ENCODE measurements at places on chromosomes 7 and 10.
A peak's percentile ranks its signal among the peaks of the same experiment; 100 is the strongest.

GRCh38 chr10:600234-600633, 89.2 kb downstream of the DIP2C start:
- peak; percentile 39 for DNase-seq

DNA sequence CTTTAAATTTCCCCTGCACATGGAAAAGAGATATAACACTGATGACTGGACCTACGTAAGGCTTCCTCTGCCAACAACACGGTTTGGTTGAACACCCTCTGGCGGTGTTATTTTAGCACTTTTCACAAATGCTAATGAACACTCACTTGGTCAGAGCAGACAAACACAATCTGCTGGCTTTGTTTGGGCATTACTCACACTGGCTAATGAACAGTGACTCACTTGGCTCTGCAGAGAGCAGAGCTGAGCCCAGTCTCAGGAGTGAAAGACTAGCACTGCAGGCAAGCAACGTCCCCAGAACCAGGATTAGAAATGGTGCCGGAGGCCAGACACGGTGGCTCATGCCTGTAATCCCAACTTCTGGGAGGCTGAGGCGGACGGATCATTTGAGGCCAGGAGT, 430.8 kb downstream of the PLXNA4 start:
- DNase-seq: no peak

- DNase-seq: no peak
Observed at GRCh38 chr7:369476-370258, 79.7 kb downstream of the FOXL3 start.

DNA sequence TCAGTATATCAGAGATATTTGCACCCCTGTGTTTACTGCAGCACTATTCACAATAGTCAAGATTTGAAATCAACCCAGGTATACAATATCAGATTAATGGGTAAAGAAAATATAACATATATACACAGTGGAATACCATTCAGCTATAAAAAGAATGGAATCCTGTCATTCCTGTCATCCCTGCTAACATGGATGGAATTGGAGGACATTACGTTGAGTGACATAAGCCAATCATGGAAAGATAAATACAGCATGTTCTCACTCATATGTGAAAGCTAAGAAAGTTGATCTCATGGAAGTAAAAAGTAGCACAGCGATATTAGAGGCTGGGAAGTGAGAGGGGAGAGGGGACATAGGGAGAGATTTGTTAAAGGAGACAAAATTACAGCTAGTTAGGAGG, 171.0 kb downstream of the ARL5B start:
- DNase-seq: no peak

- DNase-seq: peak; percentile 28
Observed at GRCh38 chr10:86651021-86651471, 3.3 kb upstream of the OPN4 start.

DNA sequence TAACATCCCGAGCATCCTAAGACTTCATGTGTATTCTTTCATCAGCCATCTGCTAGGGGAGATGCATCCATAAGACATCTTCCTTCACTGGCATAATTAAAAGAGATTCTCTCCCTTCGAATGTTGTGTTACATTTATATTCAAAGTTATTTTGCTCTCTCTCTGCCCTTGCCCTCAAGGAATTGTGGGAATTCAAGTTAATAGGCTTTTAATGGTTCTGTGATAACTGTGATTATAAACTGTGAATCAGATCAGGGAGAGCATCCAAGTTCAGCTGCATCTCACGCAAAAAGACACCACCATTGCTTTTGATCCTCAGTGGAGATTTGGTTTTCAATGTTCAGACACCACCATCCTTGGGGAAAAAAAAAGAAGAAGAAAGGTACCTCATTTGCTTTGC, 9.2 kb upstream of the TEX36 start:
- DNase-seq: no peak

GRCh38 chr7:48755061-48755555, 169.2 kb upstream of the CDC14C start:
- DNase-seq: no peak

DNA sequence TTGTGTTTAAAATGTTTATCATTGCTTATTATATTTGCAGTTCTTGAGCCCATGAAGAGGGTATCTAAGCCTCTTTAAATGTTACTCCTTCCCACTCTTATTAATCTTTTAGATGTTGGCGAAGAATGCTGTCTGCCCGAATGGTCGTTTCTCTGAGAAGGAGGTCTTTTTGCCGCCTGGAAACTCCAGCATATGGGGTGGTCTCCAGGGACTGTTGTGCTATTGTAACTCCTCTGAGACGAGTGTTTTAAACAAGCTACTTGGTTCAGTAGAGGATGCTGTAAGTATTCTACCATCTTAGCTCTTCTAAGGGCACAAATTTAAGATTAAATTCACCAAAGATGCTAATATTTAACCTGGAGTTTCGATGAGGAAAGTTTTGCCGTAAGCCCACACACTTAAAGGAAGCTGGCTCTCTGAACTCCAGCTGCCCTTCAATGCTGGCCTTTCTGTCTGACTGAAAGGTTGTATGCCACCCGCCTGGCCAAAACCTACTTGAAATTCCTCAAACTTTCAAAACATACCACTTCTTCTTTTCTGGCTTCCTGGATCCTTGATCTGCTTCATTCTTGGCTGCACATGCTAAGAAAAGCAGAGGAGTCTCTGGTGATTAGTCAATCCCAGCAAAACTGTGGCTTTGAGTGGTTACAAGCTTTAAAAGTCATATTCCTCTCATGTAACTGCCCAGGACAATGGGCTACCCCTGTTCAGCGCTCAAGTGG, 74.7 kb downstream of the ABCA13 start:
- DNase-seq: no peak

DNA sequence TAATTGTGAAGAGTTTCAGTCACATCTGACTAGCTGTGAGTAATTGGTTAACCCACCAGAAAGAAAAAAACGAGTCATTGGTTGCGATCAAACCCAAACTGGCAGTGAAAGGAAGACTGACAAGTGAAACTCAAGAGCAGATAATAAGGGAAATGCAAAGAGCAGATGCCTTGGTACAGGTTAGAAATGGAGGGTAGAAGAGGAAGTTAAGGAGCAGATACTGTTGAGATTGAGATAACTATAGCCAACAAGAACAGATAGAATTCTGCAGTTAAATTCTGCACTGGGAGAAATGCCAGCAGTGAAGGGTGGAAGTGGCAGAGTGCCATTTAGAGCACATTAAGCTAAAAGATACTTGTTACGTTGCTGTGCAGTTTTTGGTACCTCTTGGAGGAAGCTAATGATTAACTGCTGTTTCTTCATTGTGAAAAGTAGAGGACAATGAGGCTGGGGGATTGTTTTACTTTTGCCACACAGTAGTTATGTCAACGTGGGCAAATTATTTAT, 65.8 kb downstream of the CDK13 start:
- DNase-seq: peak; percentile 75

GRCh38 chr7:16040346-16040745, 353.9 kb upstream of the MEOX2 start:
- no peak for DNase-seq

DNA sequence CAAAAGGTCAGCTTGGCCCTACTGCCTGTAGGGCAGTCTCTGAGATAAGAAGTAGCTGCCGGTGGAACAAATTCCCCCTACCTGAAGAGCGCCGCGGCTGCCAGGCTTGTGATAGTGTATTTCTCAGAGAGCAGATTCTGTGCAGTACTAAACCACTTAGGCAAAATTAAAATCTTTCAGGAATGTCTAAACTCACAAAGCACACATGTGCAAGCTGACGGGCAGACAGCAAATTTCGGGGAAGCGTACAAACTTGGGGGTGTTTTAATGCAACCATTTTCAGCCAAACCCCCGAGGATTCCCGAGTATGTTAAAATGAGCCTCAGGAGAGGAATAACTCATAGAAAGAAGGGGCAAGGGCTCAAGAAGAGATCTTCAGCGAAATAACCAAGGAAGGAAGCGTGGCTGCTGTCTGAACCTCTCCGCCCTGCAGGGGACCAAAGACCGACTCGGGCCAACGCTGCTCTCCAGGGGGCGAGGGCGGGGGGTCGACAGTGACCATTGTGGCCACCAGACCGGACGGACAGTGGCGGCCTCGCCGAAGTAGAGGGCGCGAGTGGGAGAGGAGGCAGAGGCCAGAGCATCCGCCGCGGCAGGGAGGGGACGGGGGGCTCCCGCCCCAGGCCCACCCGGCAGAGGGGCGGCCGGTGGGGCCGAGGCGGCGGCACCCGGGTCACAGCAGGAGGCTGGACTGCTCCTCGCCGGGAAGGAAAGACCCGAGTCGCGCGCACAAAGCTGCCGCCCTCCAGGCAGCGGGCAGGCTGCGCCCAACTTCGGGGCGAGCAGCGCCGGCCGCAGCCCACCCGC, 819 bp downstream of the HYCC1 start:
- peak; percentile 51 for DNase-seq

DNA sequence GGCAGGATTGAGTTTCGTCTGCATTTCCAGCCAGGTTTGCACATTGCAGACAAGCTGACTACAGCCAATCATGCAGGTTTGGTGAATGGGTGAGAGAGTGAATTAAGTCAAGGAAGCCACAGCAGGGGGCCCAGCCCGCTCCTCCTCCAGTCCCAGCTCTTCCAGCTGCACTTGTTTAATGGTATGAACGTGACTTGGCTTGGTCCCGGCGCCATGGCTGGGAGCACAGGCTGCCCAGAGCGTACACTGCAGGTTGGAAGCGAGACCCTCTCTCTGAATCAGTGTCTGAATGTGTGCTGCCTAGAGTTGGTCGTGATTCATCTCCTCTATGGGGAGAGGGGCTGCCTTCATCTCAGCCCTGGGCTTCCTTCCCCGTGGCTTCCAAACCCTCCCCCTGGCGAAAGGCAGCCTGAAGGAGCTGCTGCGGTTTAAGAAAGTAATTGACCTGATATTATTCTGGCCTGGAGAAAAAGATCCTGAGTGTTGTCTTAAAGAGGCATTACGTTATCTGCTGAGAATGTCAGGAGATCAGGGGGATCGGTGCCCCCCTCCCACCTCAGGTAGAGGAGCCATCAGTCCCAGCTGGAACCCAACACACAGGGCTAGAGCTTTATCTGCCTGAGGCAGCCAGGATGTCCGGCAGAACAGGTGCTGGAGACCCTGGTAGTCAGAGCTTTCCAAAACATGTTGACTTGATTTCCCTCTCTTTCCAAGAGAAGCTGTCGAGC, 132.1 kb downstream of the COL26A1 start:
- DNase-seq: no peak

- DNase-seq: peak; percentile 70
Observed at GRCh38 chr7:27130540-27131389, at the start of gene HOXA4. Gene HOXA4, minus strand, starts transcription at chr7:27130757. Its CDS starts 24 bp downstream, at chr7:27130733.

- DNase-seq: no peak
Observed at GRCh38 chr10:89148061-89148460, 59.1 kb downstream of the CH25H start.

GRCh38 chr10:123141791-123142700, 5.9 kb upstream of the HMX2 start:
- DNase-seq: no peak

- no peak for DNase-seq
Observed at GRCh38 chr7:131933751-131934289, 377.4 kb upstream of the PODXL start.

DNA sequence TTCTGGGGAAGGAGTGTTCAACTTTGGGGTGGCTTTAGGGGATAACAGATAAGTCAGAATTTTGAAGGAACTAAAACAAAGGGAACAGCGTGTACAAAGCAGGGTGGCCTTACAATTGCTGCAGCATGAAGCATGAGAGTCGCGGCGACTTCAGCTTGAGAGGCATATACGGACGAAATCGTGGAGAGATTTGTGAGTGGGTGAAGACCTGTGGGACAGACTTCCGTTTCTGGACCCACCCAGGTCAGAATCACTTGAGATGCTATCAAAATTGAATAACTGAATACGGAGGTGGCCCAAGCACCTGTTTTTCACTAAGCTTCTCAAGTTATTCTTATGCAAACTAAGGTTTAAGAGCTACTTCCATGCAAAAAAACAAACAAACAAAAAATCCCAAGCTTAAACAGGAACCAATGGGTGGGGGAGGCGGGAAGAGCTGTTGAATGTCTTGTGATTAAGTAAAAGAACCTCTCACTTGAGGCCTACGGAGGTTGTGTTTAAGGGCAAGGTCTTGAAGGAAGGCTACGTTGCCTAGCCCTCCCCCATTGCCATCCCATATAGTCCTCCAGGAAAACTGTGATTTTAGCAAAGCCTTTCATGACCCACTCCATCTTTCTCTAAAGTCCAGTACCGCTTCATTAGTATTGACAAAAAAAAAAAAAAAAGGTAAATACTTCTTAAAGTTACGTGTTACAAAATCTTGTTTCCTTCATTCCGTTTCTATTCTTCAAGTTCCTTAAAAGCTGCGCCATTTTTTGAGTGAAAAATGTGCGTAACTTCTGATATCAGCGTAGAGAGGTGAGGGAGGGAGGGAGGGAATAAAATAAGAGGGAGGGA, 1.3 kb upstream of the TRIM24 start:
- no peak for DNase-seq

DNA sequence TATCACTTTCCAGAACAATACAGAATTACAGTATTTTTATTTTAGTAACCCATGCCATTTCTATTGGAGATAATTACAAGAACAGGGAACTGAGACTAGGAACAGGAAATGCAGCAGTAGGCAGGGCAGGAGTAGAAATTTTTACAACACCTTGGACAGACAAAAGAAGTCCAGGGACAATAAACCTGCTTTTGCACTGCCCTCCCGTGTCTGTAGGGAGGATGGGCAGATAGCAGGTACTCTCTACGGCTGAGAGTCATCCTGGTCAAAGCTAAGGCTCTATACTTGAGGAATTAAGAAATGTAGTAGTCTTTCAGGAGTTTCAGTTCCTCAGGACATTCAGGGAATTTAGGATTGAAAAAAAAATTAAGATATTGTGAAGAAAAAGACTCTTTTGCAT, 63.4 kb downstream of the VAX1 start:
- no peak for DNase-seq

- no peak for DNase-seq
Observed at GRCh38 chr7:18468795-18469194, 26.8 kb upstream of the HDAC9 start.

DNA sequence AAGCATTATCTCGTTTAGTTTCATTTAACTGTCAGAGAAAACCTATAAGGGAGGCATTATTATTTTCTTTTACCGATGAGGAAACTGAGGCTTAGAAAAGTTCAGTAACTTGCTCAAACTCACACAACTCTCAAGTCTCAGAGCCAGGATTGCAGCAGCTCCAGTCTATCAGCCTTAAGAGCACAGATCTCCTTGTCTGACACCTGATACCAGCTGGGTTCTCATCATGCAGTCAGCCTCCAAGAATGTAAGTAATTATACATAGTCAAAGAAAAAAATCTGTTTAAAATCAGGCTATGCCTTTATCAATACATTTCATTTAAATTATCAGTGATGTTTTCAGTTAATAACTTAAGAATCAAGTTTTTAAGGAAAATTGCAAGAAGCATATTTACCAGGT, 236.6 kb upstream of the TCF7L2 start:
- no peak for DNase-seq

DNA sequence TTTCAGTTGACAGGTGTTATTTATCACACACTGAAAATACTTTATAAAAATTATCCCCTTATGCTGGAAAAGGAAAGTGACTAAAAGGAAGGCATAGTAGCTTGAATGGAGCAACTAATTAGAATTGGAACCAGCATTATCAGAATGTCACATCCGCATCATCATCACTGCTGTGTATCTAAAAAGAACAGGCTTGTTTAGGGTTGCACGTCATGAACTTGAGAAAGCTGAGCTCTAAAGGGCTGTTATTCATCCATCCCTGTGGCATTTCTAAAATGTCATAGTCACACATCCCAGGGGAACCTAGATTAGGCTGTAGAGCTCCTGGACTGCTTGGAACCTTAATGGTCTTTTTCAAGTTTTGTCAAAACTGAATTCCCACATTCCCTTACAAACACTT, 54.4 kb downstream of the KLHDC10 start:
- no peak for DNase-seq

- no peak for DNase-seq
Observed at GRCh38 chr10:80485076-80485945, 31.2 kb downstream of the TSPAN14 start.

Data from left lobe of liver (tissue), 2 donors.